Neural cell (in vitro differentiated cells): ENCODE measurements at places on chromosomes 4 and X. TPM values are rescaled to one million over a fixed set of nuclear protein-coding genes. Genes with fewer than 3 reads are reported as not detected.

Gene UGT8
- polyA plus RNA-seq = 0.42 and 0.73 TPM in 2 replicates

Gene GPR173
- 26.9 and 30.8 TPM in 2 replicates for polyA plus RNA-seq

Gene FAT1
- 18.0 and 19.8 TPM in 2 replicates for polyA plus RNA-seq

Gene DSPP
- not detected in 2 replicates for polyA plus RNA-seq

Gene NKX6-1
- 15.0 and 20.1 TPM in 2 replicates for polyA plus RNA-seq

Gene CXorf51B
- not detected in 2 replicates for polyA plus RNA-seq

Gene GYPE
- polyA plus RNA-seq = not detected in 2 replicates

Gene FAM9B
- polyA plus RNA-seq = not detected in 2 replicates

Gene SLIT2
- polyA plus RNA-seq = 26.4 and 29.0 TPM in 2 replicates

Gene WDR44
- 18.7 and 19.3 TPM in 2 replicates for polyA plus RNA-seq

Gene SERPINA7
- polyA plus RNA-seq = not detected in 2 replicates

Gene C4orf51
- not detected in 2 replicates for polyA plus RNA-seq
